Activated CD4-positive, alpha-beta memory T cell treated with anti-CD3 and anti-CD28 coated beads for 36 hours (primary cell): ENCODE measurements at places on chromosomes 4 and X. TPM values are rescaled to one million over a fixed set of nuclear protein-coding genes. Genes with fewer than 3 reads are reported as not detected.

GSPT2 gene
- total RNA-seq, result 8.8 TPM

PCDH7 gene
- not detected for total RNA-seq

SPATA18 gene
- not detected for total RNA-seq

HAND2 gene
- total RNA-seq, result not detected

UGT2B7 gene
- total RNA-seq, result not detected
